ENCODE measurements at places on chromosomes 2 and 18. TPM values are rescaled to one million over a fixed set of nuclear protein-coding genes. Genes with fewer than 3 reads are reported as not detected.

The LYPD6B gene
- total RNA-seq = 9.3 TPM

DNA sequence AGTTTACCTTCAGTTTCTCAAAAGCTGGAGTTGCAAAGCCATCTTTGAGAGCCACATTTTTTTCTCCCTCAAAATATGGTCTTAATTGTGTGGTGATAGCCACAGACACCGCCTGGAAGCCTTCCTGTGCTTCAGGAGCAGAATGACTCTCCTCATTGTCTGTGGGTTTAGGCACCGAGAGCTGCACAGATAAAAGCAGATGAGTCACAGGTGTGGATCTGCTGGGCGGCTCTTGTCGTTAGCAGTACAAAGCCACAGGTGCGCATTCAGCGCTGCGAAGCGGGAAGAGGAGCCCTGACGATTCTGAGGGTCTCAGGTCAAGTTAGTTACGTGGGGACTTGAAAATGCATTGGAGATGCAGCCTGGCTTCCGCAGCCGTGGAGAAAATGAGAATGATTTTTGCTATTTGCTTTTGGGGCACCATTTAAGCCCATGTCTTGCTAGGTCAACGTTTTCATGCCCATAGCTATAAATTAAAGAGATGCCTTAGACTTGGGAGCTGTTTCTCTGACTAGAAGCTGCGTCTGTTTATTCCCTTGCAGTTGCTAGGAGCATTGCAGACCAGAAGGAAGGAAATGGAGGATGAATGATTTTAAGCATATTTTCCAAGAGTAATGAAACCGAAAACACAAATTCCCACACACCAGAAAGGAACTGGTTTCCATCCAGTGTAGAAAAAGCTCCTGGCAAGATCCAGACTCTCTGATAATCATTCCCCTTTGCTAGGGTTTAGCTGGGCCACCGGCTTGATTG lies 51.5 kb downstream of the KLHL29 start:
- no peak overlapping the region for H3K27ac ChIP-seq
- no peak overlapping the region for H3K4me3 ChIP-seq
- no peak for DNase-seq
- H3K27me3 ChIP-seq = no peaks in the 10 kb centered on the region
- no peaks in the 10 kb centered on the region for H3K36me3 ChIP-seq

GRCh38 chr2:233817995-233818638 lies 36.2 kb downstream of the HJURP start:
- no peak overlapping the region for H3K4me3 ChIP-seq
- no peak overlapping the region for H3K27ac ChIP-seq
- DNase-seq = no peak
- no peaks in the 10 kb centered on the region for H3K4me1 ChIP-seq

GRCh38 chr2:226796840-226797288 lies 2.8 kb downstream of the IRS1 start:
- no peak overlapping the region for H3K4me3 ChIP-seq
- no peaks in the 10 kb centered on the region for H3K27me3 ChIP-seq
- no peaks in the 10 kb centered on the region for H3K36me3 ChIP-seq
- no peak overlapping the region for H3K27ac ChIP-seq
- peaks cover 83% of the 10 kb centered on the region for H3K4me1 ChIP-seq

The SULT1C2 gene
- total RNA-seq = 13.2 TPM

DNA sequence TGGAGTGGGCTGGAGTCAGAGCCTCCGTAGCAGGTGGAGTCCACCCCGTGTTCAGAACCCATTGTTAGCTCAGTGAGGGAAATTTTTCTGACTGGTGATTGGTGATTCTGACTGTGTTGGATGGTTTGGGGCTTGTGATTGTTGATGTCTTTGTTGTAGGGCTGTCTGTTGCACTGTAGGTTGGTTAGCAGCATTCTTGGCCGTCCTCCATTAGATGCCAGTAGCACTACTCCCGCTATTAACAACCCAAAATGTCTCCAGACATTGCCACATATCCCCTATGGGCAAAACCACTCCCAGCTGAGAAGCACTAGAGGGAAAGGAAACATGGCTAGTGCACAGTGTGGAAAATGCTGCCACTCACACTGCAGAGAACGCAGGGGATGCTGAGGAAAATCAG lies 51.7 kb downstream of the ARMC9 start:
- H3K36me3 ChIP-seq = no peaks in the 10 kb centered on the region
- no peak for DNase-seq
- no peak overlapping the region for H3K27ac ChIP-seq
- peaks cover 17% of the 10 kb centered on the region for H3K4me1 ChIP-seq
- H3K4me3 ChIP-seq = no peak overlapping the region

- no peak for DNase-seq
- no peak overlapping the region for H3K27ac ChIP-seq
- H3K4me1 ChIP-seq = no peaks in the 10 kb centered on the region
Observed at GRCh38 chr2:12463189-12463588, 253.5 kb upstream of the TRIB2 start.

DNA sequence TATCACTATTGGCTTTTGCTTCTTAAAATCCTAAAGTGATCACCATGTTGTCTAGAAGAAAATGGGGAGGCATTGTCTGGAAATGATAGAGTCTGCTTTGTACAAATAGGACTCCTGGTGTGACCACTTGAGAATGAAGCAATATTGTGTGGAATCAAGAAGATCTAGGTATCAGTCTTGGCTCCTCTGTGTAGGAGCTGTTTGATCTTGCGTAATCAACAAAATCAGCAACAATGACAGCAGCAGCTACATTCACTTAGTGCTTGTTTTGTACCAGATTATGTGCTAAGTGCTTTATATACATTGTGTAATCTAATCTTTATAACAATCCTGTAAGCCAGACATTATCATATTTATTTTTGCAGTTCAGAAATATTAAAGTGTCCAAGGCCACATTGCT lies 17.8 kb downstream of the NCOA1 start:
- no peak for DNase-seq
- H3K27me3 ChIP-seq = no peaks in the 10 kb centered on the region
- no peak overlapping the region for H3K4me3 ChIP-seq
- H3K36me3 ChIP-seq = no peaks in the 10 kb centered on the region
- peaks cover 42% of the 10 kb centered on the region for H3K4me1 ChIP-seq

Measured in body of pancreas (tissue), 4 donors.